ENCODE measurements at places on chromosomes 6 and 20.

DNA sequence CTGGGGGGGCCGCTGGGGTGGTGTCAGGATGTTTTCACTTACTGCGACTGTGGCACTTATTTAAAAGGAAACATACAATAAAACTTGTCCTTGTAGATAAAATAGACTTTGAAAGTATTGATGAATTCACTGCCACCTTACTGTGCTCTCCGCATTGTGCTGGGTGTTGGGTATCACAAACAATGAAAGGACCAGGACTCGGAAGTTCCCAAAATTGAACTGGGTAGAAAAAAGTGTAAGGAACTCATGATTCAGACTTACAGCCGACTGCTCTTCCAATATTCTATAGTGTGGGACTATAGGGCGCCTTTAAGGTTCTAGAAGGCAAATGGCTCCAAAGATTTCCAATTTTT, 32.1 kb upstream of the ID4 start:
- DNase-seq, result no peak

DNA sequence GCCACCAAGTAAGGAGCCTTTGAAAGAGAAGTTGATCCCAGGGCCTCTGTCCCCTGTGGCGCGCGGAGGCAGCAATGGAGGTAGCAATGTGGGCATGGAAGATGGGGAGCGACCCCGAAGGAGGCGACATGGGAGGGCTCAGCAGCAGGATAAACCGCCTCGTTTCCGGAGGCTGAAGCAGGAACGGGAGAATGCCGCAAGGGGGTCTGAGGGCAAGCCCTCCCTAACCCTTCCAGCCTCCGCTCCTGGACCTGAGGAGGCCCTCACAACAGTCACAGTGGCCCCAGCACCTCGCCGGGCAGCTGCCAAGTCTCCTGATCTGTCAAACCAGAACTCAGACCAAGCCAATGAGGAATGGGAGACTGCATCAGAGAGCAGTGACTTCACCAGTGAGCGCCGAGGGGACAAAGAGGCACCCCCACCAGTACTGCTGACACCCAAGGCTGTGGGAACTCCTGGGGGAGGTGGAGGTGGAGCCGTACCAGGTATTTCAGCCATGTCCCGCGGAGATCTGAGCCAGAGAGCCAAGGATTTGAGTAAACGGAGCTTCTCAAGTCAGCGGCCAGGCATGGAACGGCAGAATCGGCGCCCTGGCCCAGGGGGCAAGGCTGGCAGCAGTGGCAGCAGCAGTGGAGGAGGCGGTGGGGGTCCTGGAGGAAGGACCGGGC, 11.9 kb downstream of the PRRC2A start:
- no peak for DNase-seq

- DNase-seq, result no peak
Measured at GRCh38 chr20:46210672-46211330, 92.7 kb downstream of the CD40 start.

DNA sequence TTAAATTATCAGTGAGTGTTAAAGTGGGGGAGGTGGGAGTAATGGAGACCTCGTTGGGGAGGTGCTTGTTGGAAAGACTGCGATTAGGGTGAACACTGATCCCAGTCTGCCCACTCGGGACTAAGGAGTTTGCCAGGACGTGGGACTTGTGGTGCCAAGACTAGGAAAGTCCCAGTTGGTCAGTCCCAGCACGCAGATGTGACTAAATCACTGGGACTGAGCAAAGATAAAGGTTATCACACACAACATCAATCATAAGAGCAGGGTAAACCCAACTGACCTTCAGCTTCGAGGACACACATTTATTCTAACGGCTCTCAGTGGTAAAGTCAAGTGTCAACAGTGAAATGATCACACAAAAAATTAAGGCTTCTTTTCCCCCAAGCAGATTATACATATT, 45.5 kb downstream of the PDE10A start:
- DNase-seq, result no peak

- DNase-seq, result no peak
Measured at GRCh38 chr6:21840428-21840827, 246.9 kb downstream of the SOX4 start.

- DNase-seq, result no peak
Measured at GRCh38 chr20:45091366-45091765, 9.6 kb downstream of the KCNS1 start.

DNA sequence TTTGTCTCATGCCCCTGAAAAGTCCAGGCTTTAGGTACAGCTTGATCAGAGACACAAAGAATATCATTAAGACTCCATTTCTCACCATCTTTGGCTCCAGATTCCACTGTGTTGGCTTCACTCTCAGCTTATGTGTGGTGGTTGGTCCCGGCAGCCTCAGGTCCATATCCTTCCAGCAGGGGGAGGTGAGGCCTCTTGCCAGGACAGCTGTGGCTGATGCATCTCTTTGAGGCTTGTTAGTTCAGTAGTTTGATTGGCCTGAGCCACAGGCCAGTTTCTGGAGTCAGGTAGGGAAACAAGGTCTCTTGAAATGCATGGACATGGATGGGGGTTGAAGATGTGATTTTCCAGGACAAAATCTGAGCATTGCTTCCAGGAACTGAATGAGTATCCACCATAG, 62.4 kb downstream of the JAG1 start:
- no peak for DNase-seq

DNA sequence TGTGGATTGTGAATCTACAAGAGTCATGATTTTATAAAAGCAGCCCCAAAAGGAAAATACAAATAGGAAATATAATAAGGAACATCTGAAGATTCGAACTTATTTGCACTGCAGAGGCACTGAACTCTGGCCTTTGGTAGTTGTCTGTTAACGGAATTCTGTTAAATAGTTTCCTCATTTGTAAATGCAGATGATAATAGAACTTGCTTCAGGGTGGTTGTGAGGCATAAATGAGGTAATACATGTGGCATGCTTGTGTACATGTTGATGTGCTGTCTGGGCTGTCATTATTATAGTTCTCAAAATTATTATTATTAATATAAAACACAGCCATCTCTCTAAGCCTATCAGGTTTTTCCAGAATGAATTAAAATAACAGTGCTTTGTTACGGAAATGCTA, 302.0 kb downstream of the NRN1 start:
- DNase-seq, result no peak

GRCh38 chr6:116267836-116268588, 11.7 kb downstream of the TSPYL1 start:
- DNase-seq, result no peak

GRCh38 chr6:135412761-135413160, 84.8 kb downstream of the AHI1 start:
- no peak for DNase-seq
